Stimulated activated CD8-positive, alpha-beta memory T cell treated with anti-CD3 and anti-CD28 coated beads, Interleukin-15, amount 100 ng/mL, for 4 hours (primary cell): ENCODE measurements at places on chromosomes 6 and 20.

GRCh38 chr6:149766156-149766769 lies 16.7 kb downstream of the PCMT1 start:
- DNase-seq, result no peak

DNA sequence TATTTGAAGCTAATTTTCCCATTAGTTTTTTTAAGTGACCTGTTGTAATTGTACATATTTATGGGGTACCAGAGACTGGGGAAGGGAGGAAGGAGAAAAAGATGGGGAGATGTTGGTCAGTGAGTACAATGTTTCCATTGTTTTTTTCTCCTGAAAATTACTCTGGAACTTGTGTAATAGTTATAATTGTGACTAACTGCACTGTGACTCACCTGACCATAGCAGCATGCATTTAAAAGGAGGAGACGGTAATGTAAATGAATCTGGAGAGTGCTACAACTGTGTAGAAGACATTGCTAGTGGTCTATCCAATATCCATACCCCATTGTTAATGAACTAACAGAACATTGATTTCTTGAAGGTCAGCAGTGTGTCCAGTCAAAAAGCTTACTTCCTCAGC lies 133.4 kb downstream of the RFPL4B start:
- no peak for DNase-seq

DNA sequence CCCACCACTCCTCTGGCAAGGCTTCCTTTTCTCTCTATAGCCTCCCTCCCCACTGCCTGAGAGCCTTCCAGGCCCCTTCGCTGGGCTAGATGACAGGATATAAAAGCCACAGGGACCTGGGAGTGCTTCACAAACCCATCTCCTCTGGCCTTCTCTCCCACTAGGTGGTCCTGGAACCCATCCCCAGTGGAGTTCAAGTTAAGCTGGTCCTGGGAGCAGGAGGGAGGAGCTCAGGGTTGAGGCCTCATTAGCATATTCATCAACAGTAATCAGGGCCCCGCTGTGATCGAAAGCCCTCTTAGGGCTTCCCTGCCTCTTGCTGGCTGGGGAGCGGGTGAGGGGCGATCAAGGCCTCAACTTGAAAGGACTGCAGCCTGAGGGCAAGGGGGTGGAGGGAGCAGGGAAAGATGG lies 9.1 kb downstream of the EBF4 start:
- no peak for DNase-seq

DNA sequence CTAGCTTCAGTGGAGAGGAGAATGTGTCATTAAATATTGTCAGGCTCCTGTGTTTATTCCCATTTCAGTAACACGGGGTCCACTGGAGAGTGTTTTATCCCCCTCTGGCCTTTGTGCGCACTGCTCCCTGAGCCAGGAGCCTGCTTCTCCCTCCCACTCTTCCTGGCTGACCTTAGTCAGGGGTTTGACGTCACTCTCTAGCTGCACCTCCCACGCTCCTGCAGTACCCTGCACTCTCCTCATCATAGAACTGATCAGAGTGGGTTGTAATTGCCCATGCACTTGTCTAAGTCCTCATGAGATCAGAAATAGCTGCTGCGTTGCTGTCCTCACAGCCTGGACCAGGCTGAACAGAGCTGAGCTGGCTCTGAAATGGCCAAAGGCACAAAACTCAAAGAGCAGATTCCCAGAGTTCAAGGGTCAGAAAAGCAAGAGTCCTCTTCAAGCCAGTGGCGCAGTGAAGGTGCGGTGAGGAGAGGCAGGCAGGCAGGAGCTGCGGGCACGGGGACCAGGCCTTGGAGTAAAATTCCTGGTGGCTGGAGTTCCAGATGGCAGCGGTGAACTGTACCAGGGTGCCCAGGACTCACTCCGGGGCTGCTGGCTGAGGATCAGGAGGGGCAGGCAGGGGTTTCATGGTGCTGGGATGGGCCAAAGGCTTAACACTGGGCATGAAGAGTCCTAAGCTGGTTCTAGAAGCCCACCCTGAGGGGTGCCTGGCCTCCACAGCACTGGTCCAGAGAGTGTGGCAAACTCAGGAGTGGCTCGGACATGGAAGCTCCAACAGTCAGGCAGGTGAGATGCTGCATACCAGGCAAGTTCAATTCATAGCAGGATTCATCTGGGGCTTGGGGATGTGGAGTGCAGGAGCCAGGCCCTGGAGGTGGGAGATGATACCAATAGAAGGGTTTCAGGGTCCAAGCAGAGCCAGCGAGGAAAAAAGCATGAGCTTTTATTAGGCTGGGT lies 170.9 kb downstream of the SCP2D1 start:
- DNase-seq, result no peak

GRCh38 chr20:22681591-22682248 lies 97.3 kb upstream of the FOXA2 start:
- DNase-seq, result no peak

GRCh38 chr6:44156494-44157151 lies 2.0 kb upstream of the CAPN11 start:
- no peak for DNase-seq

DNA sequence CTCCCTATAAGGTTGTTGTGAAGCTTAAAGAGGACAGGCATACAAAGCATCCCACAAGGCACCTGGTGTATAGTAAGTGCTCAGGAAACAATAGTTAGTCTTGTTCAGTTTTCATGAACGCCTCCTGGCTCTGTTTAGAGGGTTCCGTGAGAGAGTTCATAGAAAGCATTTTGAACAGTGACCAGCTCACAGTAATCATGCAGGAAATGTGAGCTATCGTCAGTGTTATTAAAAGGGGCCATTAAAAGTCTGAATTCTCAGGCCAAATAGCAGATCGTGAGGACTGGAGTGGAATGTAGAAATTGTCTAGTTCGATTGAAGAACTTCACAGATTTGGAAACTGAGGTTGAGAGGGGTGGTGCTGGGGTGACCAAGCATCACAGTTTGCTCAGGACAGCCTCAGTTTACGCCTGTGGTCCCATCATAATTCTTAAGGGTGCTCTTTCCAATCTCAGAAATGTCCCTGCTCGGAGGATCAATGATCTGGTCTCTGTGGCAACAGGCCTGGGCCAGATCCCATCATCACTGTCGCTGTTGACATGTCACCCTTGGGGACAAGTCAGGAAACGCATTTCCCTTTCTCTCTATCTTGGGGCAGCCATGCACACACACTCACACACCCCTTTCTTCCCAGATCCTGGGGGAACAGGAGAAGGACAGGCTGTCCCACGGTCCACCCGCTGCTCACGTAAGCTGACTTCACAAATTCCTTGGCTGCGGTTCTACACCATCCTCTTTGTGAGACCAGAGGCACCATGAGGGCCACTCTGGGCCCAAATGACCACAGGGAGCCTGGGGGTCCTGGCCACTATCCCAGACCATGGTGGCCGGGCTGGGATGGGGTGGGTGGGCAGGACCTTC lies 7.2 kb downstream of the TGM2 start:
- DNase-seq, result no peak

- no peak for DNase-seq
These were observed 114.7 kb downstream of the RWDD2A start for GRCh38 chr6:83307849-83308248.

DNA sequence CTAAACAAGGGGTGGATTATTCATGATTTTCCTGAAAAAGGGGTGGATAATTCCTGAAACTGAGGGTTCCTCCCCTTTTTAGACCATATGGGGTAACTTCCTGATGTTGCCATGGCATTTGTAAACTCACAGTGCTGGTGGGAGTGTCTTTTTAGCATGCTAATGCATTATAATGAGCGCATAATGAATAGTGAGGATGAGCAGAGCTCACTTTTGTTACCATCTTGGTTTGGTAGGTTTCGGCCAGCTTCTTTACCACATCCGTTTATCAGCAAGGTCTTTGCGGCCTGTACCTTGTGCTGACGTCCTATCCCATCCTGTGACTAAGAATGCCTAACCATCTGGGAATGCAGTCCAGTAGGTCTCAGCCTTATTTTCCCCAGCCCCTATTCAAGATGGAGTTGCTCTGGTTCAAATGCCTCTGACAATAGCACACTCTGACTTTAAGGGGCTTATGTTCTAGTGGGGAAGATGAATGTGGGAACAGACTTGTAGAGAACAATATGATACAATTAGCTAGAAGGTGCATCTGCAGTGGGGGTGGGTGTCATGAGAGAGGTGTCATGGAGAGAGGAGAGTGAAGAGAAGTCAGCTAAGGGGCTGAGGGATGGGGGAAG lies 4.2 kb upstream of the GPR31 start:
- no peak for DNase-seq

GRCh38 chr20:11108102-11108810 lies 434.5 kb upstream of the JAG1 start:
- DNase-seq, result no peak

- no peak for DNase-seq
These were observed 12.6 kb downstream of the DYNLT1 start for GRCh38 chr6:158631678-158632537.

- DNase-seq, result no peak
These were observed 1.7 kb upstream of the HINT3 start for GRCh38 chr6:125954735-125955339.

- DNase-seq, result no peak
These were observed 104.6 kb downstream of the LRFN2 start for GRCh38 chr6:40482532-40482931.

GRCh38 chr20:22453244-22454080 lies 130.9 kb downstream of the FOXA2 start:
- no peak for DNase-seq

DNA sequence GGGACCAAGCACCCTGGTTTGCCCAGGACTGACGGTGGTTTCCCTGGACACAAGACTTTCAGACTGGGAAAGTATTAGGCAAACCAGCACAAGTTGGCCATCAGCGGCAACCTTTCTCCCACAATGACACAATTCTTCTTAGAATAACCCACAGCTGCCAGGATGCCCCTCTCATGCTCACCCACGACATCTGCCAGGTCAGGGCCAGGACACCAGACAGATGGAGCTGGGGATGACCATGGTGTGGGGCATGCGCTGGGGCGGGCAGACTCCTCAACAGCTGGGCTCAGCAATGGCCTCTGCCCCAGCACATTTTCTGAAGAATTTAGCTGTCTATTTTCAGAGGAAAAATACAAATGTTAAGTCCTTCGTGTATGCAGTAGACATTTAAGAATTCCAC lies 226.4 kb downstream of the FNDC1 start:
- DNase-seq, result no peak

GRCh38 chr20:63071541-63072181 lies 64.9 kb upstream of the BHLHE23 start:
- no peak for DNase-seq

DNA sequence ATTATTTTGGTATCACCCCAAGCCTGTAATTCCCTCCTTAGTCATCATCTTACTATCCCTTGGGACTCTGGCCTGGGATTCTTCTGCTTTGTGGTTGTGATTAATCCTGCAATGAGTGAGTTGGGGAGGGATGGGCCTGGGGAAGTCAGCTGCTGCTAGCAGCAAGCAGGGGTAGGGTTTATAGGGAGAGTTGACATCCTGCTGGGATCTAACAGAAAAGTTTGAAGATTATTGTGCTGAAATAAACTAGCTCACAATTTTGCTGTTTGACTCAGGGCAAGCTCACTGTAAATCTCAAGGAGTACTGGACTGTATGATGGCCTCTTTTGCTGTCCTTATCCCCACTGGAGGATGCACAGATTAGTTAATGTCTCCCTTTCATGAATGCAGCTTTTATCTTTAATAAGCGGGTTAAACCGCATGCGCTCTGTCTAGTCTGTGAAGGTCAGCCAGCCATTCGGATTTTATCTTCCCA lies 83.4 kb downstream of the JARID2 start:
- no peak for DNase-seq

GRCh38 chr20:5073660-5074231 lies 46.0 kb downstream of the PCNA start:
- DNase-seq, result no peak

DNA sequence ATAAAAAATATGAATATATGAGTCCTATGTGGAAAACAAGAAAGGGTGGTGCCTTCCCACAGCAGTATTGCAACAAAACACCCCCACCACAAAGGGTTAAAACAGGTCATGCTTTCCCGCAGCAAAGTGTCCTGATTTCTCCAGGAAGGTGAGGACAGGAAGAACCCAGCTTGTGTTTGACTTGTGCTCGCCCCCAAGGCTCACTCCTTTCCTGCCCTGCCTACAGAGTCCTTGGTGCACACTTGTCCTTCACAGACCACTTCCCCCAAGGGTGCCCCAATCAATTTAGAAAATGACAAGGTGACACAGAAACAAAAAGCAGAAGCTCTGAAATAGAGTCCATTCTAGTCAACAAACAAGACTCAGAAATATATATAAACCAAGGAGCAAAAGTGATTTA lies 237.4 kb downstream of the PTPRK start:
- DNase-seq, result no peak

- DNase-seq, result no peak
These were observed 41.8 kb upstream of the BACH2 start for GRCh38 chr6:90338409-90338808.

DNA sequence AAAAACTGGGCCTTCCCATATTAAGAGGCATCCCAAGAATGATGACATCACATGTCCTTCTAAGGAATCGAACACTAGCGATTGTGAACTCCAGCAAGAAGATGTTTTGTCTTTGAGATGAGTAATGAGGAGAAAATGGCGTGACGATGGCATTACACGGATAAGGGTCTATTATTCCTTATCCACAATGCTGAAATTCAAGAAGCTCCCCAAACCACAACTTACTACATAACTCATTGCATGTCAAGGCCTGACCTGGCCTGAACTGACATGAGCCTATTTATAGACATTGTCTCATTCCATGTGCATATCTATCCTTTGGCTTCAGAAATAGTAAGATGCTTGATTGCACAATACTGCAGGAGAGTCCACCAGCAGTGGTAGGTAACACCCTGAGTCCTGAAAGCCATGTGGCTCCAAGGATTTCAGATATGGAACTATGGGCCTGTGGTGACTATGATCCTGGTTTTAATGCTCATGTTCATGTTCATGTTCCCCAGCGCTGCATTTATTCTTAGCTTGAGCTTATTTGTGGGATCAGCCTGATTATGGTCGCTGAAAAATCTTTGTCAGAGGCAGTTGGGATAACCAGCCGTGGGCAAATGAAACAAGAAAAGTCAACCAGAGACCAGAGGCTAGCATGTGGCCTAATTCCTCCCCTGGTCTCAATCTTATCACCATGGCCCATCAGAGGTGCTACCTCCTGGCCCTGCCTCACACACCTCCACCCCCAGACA lies 183.2 kb upstream of the JARID2 start:
- no peak for DNase-seq

GRCh38 chr6:128710315-128710714 lies 172.6 kb upstream of the LAMA2 start:
- DNase-seq, result no peak
